ENCODE measurements at places on chromosomes 3 and 15.

DNA sequence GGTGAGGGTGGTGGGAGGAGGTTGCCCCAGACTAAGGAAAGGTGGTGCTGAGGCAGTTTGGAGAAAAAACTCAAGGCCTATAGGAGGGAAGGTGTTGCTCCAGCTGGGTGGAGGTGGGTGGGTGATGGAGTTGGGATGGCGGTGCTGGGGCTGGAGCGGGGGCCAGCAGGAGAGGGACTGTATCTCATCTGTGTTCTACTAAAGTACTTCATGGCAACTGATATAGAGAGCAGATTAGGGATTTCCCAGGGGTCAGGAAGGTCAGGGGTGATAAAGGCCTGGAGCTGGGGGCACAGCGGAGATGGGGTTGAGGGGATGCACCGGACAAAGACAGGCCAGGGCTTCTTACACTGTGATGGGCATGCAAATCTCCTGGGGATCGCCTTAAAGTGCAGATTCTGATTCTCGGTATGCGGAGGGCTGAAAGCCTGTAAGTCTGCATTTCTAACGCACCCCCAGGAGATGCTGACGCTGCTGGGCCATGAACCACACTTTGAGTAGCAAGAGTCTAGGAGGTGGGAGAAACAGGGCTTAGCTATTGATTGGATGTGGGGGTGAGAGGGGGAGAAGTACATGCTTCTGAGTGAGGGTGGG lies 4.2 kb downstream of the KLHL40 start:
- no peak for DNase-seq

GRCh38 chr3:196486263-196486662 lies 17.3 kb downstream of the RNF168 start:
- no peak for DNase-seq

DNA sequence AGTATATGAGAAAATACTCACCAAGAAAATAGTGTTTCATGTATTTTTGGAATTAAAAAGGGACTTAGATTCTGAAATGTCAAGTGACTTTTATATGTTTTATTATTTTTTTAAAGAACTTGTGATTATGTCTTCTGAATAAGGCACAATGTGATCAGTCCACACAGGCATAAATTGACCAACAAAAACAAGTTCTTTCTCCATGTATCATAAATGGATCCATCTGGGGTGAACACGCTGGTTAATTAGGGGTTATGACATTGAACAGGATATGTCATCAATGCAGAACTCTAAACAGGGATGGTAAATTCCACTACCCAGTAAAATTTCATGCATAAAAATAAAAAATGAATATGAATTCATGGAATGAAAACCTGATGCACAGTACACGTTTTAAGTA lies 31.3 kb upstream of the PIK3CA start:
- DNase-seq: no peak

DNA sequence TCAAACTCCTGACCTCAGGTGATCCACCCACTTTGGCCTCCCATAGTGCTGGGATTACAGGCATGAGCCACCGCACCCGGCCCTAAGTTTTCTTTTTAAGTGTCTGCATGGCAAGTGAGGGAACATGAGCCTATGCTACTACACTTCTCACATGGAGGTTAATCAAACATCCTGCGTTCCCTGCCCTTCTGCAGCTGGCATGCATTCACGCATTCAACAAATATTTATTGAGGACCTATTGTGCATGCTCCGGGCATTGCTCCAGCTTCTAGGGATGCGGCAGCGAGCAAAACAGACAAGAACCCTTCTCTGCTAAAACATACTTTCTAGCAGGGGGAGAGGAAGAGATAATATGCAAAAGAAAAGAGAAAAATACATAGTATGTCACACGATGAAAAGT lies 42.6 kb upstream of the ACKR4 start:
- DNase-seq: no peak

GRCh38 chr3:197393711-197394110 lies 95.3 kb upstream of the DLG1 start:
- no peak for DNase-seq

- no peak for DNase-seq
Measured at GRCh38 chr15:79041601-79042168, 48.9 kb downstream of the RASGRF1 start.

- DNase-seq: no peak
Measured at GRCh38 chr3:186216900-186217819, 108.3 kb upstream of the ETV5 start.

DNA sequence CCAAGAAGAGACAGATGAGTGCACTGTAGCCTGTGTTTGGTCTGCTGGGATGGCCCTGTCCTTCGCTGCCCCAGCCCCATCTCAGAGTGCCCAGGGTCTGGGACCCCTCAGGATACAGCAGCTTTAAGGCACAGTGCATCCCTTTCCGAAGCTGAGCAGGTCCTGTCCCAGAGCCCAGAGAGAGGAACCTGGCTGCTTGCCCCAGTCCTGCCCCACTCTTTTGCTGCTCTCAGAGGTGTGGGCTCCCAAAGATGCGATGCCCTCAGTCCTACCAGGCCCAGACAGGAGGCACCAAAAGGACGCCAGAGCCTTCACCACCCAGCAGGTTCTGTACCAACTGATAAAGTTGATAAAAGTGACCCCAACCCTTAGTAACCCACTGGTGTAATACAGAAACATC lies 8.2 kb downstream of the PLCD1 start:
- DNase-seq: no peak

DNA sequence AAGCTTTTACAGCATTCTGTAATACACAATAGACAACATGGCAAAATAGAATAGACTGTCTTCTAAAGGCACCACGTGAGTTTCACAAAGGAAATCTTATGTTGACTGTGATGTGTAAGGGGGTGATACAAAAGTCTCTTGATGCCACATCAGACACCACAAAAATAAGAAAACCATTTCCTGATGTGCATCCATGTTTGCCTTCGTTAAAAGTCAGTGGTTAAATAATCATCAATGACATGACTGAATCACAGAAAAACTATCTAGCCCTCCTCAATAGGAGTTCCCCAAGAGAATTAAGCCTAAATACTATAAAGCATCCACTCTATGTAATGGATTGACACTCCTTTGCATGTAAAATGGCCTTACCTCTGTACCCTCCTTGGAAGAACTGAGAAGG lies 198.6 kb upstream of the SLC2A2 start:
- no peak for DNase-seq

- DNase-seq: no peak
Measured at GRCh38 chr3:192864941-192865340, 52.7 kb downstream of the MB21D2 start.

DNA sequence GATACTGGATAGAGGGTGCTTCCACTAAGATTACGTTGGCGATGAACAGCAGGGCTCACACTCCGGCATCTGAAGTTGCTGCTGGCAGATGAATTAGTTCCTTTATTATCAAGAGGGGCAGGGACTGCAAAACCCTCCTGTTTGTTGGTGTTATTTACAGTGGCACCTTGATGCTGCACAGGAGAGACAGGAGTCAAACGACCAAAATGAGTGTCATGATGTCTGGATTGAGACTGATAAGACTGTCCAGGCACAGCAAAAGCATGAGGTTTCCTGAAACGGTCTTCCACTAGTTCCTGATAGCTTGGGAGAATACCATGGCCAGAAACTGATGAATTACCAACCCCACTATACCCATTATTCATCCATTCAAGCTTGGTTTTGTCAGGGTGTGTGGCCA lies 100.8 kb upstream of the NEDD4 start:
- DNase-seq: no peak

DNA sequence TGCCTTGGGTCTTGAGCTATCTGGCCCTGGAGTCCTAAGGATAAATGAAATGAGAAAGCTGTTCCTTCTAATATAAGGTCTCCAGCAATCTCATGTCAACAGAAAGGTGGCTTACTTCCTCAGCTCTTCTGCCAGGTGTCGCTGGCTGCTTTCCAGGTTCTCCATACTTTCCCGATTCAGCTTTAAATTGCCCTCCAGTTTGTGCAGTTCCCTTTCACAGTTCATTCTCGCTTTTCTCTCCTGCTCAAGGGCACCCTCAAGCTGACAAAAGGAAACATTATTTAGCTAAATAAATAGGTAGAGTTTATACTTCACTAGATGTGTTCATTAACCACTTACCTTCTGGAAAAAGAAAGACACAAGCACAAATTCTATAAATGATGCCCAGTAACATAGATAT lies 73.0 kb downstream of the MYH15 start:
- DNase-seq: no peak

DNA sequence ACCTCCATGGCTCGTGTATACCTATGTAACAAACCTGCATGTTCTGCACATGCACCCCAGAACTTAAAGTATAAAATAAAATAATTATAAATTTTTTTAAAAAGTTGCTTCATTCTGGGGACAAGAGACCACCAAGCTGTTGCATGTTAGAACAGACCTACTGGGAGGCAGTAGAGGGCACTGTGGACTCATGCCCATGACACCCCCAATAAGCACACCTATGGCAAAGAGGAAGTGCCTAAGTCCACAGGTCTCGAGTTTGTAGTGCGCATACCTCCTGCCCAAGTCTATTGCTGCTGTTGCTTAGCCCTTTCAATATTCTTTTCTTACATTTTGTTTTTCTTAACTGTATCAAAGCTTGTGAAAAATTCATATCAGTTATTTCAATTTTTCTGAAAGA lies 267.9 kb upstream of the THBS1 start:
- DNase-seq: no peak

GRCh38 chr3:129567939-129568338 lies 25.0 kb downstream of the H1-8 start:
- no peak for DNase-seq

GRCh38 chr3:148729476-148730055 lies 31.9 kb downstream of the AGTR1 start:
- DNase-seq: no peak

DNA sequence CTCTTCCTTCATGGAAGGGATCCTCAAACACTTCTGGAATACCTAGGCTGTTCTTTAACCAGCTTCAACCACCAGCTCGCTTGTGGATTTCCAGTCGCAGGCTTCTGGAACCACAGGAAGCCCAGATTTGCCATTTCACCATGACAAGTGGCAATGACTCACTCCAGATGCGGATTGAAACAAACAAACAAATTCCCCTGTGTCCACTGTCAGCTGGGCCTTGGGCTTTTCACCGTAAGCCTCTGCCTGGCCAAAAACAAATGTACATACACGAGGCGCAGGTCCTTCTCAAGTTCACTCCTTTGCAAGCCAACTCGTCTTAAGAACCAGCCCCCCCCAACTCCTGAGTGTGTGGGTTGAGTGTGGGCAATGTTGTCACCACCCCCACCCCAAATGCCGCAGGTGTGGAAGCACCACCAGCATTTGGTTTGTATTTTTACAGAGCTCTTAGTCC lies 8.8 kb downstream of the BCL6 start:
- no peak for DNase-seq

DNA sequence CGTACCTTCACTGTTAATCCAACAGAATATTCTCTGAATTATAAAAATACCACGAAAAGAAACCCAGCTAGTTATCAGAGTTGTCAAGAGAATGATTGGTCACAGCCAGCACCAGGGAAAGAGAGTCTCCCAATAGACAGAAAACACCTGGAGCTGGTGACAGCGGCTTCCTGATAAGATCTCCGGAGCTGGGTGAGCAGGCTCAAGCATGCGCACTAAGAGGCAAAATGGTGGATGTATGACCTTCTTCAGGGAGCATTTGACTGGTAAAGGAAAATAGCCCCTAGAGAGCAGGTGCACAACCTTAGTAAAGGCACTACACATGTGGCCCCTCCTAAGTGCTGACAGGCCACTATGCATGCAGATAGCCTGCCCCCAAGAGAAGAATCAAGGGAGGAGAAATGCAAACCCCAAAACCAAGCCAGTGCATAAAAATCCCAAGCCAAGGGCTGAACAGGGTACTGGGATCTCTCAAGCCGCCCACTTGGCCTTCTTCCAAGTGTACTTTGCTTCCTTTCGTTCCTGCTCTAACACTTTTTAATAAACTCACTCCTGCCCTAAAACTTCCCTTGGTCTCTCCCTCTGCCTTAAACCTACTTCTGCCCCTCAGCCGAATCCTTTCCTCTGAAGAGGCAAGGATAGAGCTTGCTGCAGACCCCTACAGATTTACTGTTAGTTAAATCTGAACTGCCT lies 93.2 kb downstream of the UACA start:
- DNase-seq: no peak

DNA sequence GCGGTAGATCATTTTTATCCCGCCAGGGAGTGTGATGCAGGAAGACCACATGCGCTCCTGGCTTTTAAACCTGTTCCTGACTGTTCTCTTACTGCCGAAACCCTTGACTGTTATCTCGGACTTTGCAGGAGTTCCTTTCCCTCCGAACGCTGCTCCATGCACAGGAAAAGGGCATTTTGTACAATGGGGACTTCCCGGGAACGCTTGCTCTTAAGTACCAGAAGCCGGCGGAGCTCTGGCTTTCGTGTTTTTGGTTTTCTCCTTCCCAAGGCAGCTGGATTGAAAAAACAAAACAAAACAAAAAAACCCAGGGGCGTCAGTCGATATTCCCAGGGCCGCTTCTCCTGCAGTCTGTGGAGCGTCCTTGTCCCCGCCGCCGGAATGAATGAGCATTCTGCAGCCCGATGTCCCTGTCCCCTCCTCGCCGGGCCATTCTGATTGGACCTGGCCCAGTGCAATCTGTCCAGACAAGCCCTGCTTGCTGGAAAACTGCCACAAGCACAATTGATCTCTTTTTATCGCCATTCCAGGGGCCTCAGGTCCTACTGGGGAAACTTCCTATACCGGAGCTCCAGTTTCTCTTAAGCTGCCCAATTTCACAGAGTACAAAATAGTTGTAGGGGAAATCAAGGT lies 44.8 kb downstream of the SLC6A1 start:
- DNase-seq: no peak

DNA sequence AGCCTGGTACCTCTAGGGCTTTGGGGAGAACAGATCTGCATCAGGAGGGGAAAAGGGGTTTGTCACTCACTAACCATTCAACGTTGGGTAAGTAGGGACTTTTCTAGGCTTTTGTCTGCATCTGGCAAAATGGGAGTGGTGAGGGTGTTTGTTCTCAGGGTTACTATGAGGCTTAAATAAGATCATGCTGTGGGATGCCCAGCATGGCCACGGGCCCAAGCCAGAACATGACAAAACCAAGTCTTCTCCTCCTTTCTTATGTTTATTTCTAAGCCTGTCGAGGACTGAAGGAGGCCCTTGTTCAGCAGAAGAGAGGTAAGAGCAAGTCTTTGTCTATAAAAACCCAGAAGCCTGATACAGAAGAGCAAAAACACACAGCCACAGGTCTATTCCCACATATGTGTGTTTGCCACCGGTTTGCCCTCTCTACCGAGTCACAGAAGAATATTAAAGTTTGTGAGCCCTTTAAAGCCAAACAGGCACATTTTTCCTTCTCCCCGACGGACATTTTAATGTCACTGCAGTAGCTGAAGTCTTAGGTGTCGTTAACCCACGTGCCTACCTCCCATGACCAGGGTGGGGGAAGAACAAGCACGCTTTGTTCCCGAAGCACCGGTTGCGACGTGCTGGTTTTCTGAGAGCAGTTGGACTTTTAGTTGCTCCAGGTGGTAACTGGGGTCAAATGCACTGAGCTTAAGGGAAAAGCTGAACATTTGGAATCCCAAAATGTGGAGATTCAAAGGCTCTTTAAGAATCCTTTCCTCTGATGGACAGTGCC lies 72.1 kb downstream of the NOX5 start:
- no peak for DNase-seq
